ENCODE measurements at places on chromosomes 1 and 21.

DNA sequence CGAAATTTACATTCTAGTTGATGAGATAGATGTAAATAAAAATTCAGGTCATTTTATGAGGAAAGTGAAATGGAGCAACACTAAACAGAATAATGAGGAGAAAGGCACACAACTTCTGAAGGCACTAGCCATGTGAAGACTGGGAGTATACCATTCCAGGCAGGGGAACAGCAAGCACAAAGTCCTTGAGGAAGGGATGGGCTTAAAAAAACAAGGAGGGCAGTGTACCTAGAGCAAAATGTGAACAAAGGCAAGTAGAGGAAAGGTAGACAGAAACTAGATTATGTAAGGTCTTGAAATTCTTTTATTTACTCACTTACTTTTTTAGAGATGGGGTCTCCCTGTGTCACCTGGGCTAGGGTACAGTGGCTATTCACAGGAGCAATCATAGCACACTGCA lies 54.1 kb upstream of the LRIG2 start:
- DNase-seq: no peak

DNA sequence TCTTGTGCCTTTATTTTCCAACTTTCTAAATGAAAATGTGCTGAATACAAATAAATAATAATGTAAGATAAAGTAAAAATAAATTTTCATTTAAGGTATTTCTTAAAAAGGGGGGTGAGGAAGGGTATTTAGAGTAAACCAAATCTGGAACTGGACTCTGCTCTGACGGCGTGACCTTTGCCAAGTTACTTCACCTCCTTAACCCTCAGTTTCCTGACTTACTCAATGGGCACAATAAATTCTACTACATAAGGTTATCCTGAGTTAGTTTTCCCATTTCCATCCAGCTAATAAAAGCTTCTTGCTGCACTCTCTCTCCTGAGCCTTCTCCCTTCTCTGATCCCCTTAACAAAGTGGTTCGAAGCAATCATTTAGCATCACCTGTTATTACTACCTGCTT lies 93.9 kb downstream of the NID1 start:
- no peak for DNase-seq

GRCh38 chr1:63775418-63776127 lies 1.8 kb downstream of the ROR1 start:
- DNase-seq: no peak

DNA sequence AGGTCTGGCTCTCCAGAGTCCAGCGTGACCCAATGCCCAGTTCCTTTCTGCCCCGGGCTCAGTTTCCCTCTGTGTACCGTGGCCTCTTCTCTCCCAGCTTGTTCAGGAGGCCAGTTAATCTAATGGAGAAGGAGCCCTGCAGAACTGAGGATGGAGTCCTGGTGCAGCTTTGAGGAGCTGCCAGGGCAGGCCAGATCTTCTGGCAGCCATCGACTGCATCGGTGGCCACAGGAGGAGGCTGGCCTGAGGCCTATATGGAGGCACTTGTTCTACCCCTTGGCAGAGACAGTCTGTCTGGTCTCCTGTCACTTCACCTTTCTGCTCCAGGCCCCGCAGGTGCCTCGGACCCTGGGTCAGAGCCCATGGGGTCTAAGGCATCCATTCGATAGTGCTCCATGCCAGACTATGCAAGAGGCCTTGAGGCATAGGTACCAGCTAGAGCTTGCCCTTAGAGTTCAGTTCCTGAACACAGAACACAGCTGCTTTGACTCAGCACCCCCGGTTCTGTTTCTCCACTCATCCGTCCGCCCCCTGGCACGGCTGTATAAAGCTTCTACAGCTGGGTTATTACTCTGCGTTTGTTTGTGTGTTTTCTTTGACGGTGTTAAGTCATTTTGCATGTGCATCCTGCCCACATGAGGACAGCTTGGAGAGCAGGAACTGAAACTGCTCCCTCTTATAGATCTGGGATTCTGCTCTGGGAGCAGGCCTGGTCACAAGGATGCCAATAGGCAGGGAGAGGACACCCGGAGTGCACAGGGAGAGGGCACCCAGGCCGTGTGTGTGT lies 18.5 kb upstream of the LRRN2 start:
- DNase-seq: no peak

- DNase-seq: no peak
These were observed 16.9 kb downstream of the MTF2 start for GRCh38 chr1:93095804-93096585.

GRCh38 chr1:9755441-9755995 lies 68.2 kb downstream of the CLSTN1 start:
- DNase-seq: no peak

DNA sequence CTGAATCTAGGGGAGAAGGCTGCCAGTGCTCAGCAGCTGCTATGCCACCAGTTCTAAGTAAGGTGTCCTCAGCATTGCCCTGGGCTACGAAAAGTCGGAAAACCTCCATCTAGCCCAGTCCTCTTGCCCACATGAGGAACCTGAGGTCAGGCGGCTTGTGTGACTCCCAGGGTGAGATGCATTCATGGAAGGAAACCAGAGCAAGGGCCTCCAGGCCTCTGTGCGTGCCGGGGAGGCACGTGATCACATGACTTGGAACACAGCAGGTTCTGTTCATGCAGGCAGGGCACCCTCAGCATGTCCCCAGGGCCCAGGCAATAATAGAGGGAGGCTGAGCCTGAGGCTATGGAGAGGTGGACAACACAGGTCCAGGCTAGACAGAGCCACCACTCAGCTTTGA lies 312.5 kb upstream of the DUSP10 start:
- no peak for DNase-seq

- DNase-seq: peak; percentile 16
These were observed 705 bp downstream of the KHDRBS1 start for GRCh38 chr1:32014199-32014947.

- no peak for DNase-seq
These were observed 60.4 kb downstream of the KCNN3 start for GRCh38 chr1:154809436-154810413.

- no peak for DNase-seq
These were observed 6.3 kb upstream of the GOLT1A start for GRCh38 chr1:204219971-204220616.

DNA sequence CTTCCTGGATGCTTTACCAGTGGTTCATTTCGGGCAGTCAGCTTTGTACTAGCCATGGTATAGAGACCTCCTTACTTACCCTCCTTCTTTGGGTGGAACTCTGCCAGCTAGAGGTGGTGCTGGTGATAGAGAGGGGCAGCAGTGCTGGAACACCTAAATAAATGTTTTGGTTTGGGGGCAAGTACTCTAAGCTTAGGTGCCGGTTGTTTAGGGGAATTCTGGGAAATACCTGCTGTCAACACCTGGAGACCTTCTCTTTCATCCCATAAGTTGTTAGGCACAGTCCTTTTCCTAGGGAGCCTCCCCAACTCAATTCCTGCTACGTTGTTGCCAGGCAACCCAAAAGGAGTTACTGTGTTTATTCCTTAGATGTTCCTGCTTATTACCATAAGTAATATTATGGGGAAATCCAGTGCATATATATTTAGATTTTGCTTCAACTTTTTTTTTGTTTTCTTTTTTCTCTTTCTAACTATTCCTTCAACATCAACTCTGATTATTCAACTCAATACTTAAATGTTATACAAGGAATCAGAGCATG lies 16.9 kb downstream of the SCP2 start:
- no peak for DNase-seq

GRCh38 chr1:60431593-60431992 lies 358.0 kb upstream of the C1orf87 start:
- no peak for DNase-seq

GRCh38 chr1:156422602-156423091 lies 53.6 kb downstream of the RHBG start:
- no peak for DNase-seq

DNA sequence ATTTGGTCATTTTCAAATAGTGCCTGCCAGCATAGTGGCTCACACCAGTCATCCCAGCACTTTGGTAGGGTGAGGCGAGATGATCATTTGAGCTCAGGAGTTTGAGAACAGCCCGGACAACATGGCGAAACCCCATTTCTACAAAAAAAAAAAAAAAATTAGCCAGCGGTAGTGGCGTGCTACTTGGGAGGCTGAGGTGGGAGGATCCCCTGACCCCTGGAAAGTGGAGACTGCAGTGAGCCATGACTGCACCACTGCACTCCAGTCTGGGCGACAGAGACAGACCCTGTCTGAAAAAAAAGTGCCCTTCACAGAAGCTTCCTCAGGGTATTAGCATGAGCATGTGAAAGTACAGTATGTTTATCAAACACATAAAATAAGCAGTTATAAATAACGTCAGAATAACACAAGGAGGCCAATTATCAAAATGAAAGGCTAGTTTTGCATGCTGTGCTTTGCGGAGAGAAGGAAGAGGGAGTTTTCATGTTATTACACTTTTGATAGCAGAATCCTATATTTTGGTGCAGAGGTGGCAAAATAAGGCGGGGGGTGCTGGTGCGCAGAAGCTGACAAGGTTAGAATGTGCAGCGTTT lies 781 bp upstream of the METTL13 start:
- DNase-seq: no peak

DNA sequence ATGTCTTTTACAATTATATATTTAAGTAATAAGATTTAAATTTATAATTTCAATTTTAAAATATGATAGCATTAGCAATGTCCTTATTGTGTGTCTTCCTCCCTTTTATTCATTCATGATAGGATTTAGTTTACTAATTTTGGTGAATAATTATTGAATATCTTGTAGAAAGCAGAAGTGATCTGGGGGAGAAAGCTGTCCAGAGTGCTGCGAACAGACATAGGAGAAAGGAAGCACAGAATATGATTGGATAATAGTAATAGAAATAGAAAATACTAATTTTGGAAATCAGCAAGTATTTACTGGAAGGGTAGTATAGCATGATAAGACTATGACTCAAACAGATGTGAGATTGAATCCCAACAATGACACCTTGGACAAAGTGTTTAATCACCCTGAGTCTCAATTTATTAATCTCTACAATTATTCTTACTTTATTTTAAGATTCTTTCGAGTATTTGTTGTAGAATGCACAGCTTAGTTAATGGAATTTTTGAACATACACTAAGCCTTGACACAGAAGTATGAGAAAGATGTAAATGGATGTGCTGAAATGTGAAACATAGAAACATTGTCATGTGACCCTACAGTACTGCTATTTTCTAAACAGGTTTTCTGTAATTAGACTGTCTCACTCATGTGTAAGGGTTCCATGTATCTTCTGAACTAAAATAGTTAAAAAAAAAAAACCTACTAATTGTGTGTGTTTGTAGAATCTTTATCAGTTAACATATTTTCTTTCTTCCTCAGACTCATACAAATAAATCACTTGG lies 7.9 kb downstream of the SH3GLB1 start:
- no peak for DNase-seq

DNA sequence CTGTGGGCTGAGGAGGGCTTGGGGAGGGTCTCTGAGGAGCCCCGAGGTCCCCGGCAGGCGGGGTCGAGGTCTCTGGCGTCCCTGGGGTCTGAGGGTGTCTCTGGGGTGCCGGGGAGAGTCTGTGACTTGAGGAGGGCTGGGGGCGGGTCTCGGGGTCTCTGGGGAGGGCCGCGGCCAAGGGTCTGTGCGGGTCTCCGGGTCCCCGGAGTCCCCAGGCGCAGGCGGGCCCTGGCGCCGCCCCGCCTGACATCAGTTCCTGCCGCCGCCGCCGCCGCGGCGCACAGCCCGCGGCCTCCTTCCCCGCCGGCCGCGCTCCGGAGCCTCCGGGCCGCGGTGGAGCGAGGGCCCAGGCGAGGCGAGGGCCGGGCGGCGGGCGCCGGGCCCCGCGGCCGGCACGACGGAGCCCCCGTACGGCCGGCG lies at the start of gene PLEKHM2:
Gene PLEKHM2, plus strand, starts transcription at position 279 of the 420 bp plus-strand sequence. CDS start 239 bp downstream, outside the sequence.
- DNase-seq: peak; percentile 38

GRCh38 chr1:93446837-93447451 lies 974 bp upstream of the FNBP1L start:
- DNase-seq: no peak

Data from activated T-cell treated with anti-CD3 and anti-CD28 coated beads for 1 hour (primary cell).